ENCODE measurements at places on chromosomes 7 and 10.

DNA sequence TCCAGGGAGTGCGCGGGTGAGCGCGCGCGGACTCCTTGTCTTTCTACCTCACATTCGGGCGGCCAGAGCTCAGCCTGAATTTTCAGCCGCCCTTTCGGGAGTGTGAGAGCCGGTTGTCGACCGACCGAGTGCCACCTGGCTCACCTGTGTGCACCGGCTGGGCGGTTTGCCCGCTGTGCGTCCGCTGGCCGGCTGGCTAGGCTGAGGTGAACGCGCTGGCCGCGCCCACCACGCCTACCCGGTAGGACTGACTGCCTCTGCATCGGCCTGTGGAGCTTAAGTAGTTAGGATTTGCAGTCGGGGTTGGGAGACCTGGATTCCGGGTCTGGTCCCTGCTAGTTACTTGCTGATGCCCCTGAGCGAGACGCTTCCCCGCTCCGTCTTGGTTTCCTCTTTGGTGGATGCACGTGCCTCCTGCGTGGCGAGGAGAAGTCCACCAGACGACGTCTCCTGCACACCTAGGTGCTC, 553 bp downstream of the TSPAN15 start:
- no peak for DNase-seq

DNA sequence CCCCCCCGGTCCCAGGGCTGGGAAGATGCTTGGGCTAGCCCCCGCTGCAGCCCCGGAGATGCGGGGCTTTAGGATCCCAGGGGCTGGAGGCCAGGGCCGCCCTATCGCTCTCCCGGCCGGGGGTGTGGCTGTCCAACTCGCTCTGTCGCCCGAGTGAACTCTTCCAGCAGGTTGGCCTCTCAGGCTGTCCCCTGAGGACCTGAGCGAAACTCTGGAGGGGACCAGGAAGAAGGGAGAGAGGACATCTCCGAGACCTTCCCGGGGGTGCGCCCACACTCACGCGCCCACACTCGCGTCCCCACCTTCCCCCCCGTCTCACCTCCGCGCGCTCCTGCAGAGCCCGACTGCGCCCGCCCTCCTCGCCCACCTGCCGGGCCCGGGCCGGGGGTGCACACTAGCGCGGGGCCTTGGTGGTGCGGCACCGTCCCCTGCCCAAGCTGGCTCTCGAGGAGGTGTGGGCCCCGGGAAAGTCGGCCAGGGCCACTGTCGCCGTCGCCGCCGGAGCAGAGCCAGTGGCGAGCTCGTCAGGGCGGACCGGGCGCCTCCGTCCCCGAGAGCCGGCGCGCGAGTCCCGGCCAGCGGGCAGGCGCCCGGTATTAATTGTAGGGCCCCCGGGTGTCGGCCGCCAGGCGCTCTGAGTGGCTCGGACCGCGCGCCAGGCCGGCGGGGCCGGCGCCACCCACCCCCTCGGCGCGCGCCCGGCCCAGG, 101.7 kb upstream of the SVIL start:
- no peak for DNase-seq

- no peak for DNase-seq
Observed at GRCh38 chr7:121831801-121832200, 41.2 kb upstream of the PTPRZ1 start.

DNA sequence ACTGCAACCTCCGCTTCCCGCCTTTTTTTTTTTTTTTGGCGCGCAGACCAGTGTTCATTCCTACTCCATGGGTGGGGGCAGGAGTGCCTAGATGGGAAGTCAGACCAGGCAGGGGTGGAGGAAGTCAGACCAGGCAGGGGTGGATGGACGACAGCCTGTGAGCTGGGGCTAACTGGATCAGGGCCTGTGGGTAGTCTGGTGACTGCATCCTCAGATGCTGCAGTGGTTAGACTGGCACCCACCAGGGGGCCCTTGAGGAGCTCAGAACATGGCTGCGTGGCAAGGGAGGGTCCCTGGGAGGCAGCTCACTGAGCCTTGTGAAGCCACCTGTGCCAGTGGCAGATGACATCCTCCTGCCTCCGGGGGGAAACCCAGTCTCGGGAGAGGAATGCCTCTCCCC, 35.1 kb downstream of the RCC1L start:
- no peak for DNase-seq

- DNase-seq, result no peak
Observed at GRCh38 chr7:134920026-134920753, 66.1 kb upstream of the AGBL3 start.

DNA sequence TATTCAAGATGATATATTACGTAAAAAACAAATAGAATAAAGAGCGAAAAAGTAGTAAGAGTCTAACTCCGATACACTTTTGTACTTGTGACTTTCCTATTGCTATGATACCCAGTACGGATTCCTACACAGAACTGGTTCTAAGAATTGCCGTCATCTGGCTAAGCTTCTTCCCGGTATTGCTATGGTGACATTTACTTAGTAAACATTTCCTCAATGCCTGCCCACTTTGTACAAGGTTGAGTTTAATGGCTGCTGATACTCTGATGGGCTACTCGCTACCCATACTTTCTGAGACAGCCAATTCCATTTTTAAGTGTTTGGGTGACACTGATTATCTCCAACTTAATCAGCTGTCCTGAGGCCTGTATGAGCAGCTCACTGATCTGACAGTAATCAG, 55.6 kb downstream of the OSBPL3 start:
- no peak for DNase-seq

DNA sequence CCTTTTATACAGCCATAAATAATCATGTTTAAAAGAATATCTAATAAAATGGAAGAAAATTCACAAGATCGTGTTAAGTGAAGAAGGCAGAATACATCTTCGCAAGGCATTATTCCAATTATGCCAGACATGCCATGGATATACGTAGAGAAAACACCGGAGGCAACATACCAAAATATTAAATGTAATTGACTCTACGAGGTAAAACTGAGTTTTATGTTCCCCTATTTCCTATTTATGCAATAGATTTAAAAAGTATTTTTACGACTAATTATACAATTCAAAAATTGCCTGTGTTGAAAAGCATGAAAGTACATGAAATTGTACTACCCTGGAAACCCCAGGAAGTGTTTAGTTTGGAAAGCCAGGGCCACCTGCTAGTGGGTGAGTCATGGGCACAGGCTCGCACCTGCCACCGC, 936 bp upstream of the REPIN1 start:
- no peak for DNase-seq

DNA sequence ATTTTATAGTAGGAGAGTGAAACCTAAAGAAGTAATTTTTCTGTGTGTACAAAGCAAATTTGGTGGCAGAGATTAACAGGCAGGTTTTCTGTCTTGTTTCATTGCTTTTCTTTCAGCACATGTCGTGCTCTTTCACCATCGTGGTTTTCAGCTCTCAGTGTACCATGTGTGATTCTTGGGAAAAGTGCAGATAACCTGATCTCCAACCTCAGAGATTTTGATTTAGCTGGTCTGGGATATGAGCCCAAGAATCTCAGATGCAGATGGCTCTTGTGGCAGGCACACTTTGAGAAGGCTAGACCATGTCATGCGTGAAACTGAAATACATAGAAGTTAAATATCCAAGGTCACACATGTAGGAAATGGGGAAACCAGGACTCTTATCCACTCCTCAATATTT, 317.4 kb downstream of the EXOC4 start:
- DNase-seq, result no peak

DNA sequence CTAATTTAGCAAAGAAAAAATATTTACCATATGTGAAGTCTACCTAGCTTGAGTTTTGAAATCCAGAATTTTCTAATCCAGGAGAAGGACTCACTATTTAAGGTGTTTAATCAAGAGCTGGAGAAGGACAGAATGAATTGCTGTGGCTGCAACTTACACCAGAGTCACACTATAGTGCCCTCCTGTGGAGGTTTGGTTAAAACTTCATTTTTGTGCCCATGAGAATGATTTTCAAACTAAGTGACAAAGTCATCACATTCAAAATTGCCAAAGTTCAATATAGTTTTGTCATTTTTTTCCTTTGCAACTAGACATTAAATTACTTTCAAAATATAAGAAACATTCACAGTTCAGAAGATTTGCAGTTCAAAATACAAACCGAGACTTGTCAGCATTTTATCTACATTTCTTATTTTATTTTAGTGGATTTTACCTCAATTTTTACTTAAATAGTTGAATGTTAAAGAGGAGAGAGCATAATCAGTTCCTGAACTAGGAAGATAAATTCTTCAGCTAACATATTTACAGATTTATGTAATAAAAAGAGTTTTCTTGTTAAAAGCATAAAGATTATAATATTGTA, 70.7 kb downstream of the CABCOCO1 start:
- no peak for DNase-seq

GRCh38 chr7:108196004-108196403, 65.8 kb upstream of the LAMB4 start:
- DNase-seq, result no peak

GRCh38 chr7:2873686-2874551, 29.8 kb upstream of the GNA12 start:
- no peak for DNase-seq

DNA sequence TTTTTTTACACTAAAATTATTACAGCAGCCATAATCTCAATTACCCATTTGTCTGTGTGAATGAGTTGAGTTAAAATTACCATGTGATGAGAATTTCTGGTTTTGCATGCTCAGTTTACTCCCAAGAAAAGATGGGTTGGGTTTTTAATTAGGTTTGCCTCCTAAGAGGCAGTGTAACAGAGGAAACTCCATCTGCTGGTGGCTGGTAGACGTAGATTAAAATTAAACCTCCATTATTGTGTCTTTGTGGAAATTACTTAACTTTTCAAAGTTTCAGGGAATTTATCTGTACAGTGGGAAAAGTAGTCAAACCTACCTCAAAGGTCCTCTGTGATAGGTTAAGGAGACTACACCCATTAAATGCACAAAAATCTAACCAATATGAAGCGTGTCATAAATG, 954.2 kb downstream of the PCDH15 start:
- DNase-seq, result no peak

DNA sequence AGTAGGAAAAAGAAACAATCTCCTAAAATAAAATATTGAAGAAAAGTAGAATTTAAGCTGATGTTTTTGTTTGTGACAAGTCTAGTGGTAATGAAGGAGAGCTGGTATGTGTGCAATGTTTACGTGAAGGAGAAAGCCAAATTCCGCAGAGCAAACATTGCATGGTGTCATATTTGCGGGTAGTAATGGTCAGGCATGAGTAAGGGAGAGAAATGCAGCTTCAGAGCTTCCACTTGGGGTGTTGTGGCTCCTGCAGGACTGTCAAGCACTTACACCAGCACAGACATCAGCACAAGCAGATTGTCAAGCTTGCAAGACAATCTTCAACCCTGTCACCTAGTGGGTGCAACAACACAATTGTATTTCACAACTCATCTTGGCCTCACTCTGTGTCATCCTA, 136.5 kb upstream of the ETV1 start:
- DNase-seq, result no peak

DNA sequence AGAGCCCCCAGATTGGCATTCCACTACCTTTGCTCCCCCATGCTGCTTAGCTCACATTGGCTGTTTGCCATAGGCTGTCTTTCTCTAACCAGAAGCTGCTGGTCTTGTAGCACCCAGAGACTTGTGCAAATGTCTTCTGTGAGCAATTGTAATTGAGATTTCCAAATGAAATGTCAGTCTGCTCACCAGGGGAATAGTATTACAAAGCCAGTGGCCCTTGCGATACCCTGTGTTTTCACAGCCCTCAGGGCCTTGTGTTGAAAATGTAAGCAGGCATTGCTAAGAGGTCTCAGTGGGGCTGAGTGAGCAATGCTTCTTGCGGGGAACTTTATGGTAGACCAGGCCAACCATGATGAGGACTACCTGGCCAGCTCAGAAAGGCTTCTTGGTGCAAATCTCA, 746.5 kb downstream of the LRMDA start:
- DNase-seq, result no peak
